ENCODE measurements at places on chromosomes 1 and 21.

- peak; percentile 11 for DNase-seq
Measured at GRCh38 chr1:76764638-76765454, 102.4 kb upstream of the ST6GALNAC5 start.

- no peak for DNase-seq
Measured at GRCh38 chr21:45932922-45933502, 48.6 kb upstream of the COL6A1 start.

DNA sequence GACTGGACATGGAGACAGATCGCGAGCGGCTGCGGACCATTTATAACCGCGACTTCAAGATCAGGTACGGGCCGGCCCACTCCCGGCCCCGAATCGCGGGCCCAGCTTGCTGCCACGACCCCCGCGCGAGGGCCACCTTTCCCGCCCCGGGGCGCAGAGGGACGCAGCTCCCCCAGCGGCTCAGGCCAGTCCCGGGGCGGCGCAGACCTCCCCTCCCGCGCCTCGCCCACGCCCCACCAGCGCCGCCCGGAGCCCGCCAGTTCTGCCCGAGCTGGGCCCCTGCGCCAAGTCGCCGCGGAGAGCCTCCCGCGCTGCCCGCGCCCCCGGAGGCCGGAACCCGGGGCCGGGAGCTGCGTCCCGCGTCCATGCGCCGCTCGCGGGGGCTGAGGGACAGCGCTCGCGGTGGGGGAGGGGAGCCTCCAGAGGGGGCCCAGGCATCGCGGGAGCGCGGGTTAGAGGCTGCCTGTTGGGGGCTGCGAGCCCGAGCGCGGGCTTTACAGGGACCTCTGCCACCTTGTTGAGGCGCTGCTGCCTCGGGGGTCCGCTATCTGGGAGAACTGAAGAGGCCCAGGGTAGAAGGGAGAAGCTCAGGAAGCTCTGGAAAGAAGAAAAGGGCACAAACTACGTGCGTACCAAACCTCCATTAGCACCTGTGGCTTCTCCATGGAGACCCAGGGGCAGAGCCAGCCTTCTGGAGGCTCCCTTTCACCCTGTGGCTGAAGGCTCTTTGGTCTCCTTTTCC lies 698 bp downstream of the MOV10 start:
- peak; percentile 14 for DNase-seq

GRCh38 chr1:109927911-109928321 lies 17.3 kb downstream of the CSF1 start:
- peak; percentile 97 for DNase-seq

DNA sequence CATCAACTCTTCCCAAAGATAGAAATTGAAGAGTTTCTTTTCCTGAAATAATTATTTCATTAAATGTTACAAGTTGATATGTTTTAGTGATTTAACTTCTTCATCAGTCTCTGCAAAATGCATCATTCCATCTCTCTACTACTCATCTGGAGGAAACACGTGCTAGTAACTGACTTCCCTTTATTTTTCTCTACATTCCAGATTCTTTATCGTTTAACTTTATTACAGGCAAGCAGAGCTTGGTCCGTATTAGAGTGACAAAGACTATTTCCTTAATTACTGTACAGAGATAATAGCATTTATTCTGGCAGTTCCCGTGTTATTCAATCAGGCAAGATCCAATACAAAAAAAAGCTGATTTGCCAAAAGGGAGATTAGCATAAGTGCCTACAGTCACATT lies 88.6 kb downstream of the TM2D1 start:
- DNase-seq = no peak

DNA sequence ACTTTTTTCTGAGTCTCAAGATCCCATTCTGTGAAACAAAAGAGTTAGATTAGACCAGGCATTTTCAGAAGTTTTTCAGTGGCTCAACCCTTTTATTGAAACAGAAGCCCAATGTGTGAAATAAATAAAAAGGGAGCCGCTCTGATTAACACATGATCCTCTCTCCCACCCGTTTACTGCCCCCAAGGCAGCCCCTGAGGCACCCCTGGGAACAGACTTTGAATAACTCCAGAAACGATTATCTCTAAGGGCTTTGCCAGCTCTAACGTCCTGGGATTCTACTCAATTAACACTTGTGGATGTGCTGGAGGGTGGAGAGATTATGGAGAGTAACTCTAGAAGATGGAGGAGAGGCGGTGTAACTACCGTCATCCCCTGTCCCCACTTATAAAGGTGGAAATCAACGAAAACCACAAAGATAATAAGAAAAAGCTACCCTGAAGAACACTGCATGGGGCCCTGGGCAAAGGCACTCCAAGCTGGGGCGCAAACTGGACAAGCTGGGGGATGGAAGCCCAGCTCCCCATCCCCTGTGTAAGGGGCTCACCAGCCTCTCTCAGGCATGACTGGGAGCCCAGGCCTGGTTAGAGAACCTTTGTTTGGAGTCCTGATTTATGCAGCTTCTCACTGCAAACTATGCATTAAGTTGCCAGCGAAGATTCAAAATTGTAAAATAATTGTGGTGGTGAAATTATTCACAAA lies 39.0 kb upstream of the GRIK3 start:
- no peak for DNase-seq

DNA sequence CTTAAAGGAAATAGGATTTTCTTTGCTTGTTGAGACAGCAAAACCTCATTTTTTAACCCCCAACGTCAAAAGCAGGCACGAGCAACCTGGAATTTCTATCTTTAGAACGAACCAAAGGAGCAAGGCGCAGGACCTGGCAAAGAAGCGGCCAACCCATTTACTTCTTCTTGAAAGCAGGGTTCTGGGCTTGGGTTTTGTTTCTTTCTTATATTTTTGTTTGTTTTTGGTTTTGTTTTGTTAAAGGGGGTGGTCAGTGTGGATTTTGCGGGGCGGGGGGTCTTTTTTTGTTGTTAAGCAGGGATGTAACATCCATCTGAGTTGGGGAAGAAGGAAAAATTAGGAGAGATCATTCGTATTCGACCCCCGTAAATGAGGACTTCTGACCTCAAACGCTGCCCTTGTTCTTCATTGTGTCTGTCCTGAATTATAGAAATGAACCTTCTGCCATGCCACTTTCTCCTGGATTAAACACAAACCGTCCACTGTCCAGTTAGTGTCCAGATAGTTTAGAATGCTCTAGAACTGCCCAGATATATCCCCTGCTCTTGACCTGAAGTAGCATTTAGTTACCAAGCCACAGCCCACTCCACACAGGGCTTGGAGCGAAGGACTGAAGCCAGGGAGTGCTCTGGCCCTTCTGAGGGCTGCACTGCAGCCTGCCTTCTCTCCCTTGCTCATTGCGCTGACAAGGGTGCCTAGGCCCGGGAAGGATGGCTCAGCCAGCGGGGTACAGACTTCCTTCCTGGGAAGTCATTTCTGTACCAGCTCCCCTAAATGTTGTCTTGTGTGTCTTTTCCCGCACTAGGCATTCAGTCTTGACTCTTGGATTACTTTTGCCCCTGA lies 909 bp upstream of the APP start:
- DNase-seq = no peak

GRCh38 chr1:184300446-184300845 lies 86.4 kb upstream of the C1orf21 start:
- DNase-seq = peak; percentile 40

- DNase-seq = peak; percentile 88
Measured at GRCh38 chr1:197320991-197321531, 53.0 kb downstream of the CRB1 start.

GRCh38 chr1:14247666-14248065 lies 350.8 kb upstream of the KAZN start:
- DNase-seq = no peak

DNA sequence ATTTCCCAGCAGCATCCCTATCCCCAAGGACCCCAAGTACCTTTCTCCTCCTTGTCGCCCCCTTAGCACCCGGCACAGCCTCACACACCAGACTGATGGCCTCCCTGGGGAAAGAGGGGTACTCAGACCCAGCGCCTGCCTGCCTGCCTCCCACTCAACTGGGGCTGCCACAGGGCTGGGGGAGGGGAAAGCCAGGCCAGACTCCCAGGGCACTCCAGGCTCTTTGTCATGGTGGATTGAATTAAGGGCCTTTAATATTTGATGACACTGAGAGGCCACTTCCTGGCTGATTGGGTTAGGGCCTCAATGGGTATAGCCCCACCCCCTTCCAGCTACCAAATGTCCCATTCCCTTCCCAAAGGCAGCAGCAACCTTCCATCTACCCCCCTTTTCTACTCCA lies 1.8 kb downstream of the SHC1 start:
- no peak for DNase-seq

GRCh38 chr1:2049225-2049717 lies 940 bp upstream of the PRKCZ start:
- no peak for DNase-seq

GRCh38 chr1:6401673-6402072 lies 8.1 kb upstream of the ACOT7 start:
- no peak for DNase-seq

DNA sequence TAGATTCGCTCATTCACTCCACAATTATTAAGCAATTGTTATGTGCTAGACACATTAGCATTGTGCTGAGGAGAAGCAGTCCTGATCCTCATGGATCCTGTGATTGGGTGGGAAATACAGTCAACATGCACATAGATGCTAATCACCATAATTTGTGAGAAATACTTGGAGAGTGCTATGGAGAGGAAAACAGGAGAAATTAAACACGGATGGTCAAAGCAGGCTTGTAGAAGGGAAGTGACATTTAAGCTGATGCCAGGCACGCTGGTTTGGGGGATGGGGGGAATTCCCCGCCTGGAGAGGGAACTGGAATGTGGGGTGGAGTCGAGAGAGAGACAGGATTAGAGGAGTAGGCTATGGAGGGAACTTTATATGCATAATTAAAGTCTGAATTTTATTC lies 52.2 kb upstream of the L1TD1 start:
- DNase-seq = peak; percentile 27

DNA sequence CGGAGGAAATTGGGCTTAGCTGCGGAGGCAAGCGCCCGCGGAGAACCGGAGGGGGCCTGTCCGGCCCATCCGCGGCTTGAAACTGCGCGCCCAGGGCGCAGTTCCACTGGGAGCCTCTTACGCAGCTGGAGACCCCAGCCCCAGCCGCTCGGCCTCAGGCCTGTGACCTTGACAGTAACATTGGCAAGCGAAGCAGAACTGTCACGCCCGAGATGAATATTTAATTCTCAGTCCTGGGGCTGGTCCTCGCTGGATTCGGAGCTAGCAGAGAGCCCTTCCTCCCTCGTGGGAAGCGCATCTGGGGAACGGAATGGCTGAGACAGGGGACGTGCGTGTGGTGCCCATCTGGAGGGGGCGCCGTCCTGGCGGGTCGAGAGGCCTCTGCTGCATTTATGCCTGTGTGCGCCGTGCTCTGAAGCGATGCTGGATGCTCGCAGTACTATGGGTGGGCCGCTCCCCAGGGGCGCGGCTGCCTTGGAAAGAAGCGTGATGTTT lies 928 bp downstream of the SLC6A17 start:
- no peak for DNase-seq

All from M059J (cell line).